Anterior cingulate cortex (tissue), 58 donors: ENCODE measurements at places on chromosomes 1 and 21.

DNA sequence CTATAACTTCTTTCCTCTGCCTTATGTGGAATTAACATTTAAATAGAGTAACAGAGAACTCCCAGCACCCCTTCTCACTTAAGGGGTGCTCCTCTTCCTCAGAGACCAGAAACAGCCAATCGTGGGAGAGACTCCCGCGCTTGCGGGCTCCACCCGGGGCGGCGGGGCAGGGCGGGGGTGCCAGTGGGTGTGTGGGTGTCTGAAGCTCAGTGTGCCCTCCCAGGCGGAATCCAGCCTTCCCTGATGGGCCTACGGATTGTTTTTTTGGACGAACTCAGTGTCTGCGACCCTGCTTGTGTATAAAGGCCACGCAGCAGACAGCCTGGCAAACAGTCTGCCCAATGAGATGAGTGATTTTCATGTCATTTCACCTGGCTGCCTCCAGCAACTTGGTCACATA, 6.2 kb downstream of the RCC2 start:
- no peak for DNase-seq

GRCh38 chr1:191804311-191804710, 354.0 kb upstream of the RGS18 start:
- DNase-seq = no peak

DNA sequence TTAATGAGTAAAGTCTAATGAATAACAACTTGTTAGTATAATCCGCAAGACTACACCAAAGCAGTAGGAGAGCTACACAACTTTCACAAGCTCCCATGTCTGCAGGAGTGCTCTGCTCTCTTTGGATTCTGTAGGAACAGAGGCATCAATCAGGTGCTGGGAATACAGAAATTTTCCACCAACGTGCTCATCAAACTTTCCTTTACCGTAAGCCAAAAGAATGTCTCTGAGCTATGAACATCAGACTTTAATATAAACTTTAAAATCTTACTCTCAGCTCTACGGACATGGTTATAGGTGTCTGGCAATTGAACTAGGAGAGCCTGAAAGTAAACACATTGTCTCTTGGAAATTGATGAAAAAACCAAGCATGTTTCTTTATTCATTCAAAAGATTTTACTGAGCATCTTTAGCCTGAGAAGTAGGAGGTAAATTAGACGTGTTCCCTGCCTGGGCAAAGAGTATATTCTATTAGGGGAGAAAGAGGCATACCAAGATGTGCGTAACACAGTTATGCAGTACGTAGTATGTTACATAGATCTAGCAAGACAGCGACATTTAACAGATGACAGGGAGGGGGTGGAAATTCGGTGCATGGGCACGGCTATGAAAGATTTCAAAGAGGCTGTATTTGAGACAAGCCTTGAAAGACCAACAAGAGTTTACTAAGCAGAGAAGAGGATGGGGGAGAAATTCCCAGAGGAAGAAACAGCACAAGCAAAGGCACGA, 85.2 kb downstream of the TM2D1 start:
- no peak for DNase-seq

GRCh38 chr21:42562816-42563215, 49.2 kb downstream of the SLC37A1 start:
- DNase-seq = no peak

DNA sequence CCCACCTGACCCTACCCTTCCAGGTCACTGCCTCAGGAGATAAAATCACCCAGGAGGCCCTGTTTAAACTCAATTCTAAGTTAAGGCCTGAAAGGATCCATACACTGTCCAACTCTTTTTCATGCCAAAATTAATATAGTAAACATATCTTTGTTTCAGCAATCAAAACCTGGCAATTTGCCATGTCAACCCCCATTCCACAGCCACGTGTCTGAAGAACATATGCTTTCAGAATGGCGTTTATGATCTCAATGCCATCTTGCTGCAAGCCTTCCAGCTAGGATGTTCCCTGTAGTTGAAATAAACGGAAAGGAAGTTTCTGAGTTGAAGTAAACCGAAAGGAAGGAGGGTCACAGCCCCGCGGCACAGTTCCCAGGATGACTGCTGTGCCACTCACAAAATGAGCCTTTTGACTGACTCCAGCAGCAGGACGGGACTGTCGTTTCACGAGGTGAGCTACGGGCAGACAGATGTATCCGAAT, 472.0 kb downstream of the SMYD3 start:
- no peak for DNase-seq

GRCh38 chr1:159562680-159563079, 24.9 kb upstream of the APCS start:
- DNase-seq = no peak

DNA sequence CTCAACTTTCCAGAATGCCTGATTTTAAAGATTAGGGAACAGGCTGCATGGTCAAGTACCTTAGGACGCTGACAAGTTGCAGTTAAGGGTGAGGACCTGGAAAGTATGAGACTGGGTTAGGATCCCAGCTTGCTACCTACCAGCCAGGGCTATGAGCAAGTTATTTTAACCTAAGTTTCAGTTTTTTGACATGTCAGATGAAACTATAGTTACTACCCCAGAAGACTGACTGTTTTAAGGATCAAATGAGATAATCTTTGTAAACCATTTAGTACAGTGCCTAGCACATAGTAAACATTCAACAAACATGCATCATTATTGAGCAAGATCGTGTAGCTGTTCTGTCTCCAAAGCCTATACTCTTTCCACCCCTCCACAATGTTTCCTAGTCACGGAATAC, 14.4 kb downstream of the THEMIS2 start:
- no peak for DNase-seq

GRCh38 chr1:3735688-3736087, 16.6 kb upstream of the CCDC27 start:
- no peak for DNase-seq

- no peak for DNase-seq
Measured at GRCh38 chr1:220307607-220308006, 35.4 kb upstream of the RAB3GAP2 start.

- no peak for DNase-seq
Measured at GRCh38 chr1:63732666-63733065, 41.2 kb upstream of the ROR1 start.

DNA sequence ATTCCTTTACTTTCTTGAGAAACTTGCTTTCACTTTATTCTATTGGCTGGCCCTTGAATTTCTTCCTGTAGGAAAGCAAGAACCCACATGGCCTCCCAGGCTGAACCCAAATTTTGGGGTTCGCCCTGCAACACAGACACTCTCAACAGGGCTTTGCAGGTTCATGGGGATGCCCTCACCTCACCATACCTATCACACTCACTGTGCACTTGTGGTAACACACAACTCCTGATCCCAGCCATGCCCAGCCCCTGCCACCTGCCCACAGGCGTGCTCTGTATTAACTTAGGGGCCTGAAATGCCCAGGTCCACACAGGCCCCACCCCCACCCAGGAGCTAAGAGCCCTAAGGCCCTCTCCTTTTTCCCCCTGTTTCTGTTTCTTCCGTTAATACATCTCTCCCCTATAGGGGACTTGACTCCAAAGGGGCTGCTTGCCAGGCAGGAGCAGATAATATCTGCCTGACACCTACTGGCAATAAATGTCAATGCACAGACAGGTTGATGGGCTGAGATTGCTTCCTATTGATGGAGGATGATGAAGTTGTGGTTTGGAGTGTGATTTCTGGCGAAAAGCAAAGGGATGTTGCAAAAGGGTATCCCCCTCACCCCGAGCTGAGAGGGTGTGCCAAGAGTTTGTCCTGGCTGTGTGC, 171.5 kb downstream of the AJAP1 start:
- no peak for DNase-seq

DNA sequence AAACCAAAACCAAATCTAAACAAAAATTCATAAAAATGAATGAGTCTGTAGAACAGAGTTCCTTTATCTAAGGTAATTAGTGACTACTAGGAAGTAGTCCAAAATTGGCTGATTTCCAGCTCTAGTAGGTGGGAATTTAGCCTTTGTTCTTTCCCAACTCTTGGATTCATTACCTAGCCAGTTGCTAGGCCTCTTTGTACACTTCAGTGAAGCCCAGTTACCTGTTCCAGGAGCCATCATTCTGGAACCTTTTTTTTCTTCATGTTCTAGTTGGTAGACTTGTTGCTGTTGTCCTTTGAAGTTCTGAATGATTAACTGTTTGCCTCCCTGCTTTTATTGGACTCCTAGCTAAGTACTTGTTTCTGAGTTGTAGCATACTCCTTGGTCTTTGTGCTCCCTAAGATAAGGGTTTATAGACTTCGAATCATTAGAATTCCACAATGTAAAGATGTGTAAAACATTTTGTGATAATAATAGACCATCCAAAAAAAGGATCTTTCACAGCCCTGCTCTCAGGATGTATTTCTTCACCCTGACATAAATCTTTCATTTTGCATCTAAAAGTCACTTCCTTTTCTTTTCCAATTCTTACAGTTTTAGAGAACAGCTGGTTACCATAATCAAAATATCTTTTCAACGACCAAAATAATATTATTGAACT, 9.8 kb downstream of the PLA2G4A start:
- DNase-seq = no peak

GRCh38 chr1:19811206-19811851, 3.8 kb downstream of the RNF186 start:
- no peak for DNase-seq

DNA sequence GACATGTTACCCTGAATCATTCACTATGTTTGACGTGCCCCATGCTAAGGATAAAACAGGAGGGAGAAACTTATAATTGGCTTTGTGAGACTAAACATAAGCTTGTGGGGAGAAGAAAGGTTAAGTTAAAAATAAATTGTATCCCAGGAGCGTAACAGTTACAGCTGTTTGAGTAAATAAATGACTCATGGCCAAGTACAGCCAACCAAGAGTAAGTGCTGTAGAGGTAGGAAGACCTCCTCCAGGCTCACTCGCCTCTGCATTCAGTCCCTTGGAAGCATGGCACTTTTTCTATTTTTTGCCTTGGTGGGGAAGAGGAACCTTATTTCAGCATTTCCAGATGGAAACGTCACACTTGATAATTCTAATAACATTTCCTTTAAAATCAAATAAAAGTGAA, 116.5 kb downstream of the ZP4 start:
- no peak for DNase-seq

DNA sequence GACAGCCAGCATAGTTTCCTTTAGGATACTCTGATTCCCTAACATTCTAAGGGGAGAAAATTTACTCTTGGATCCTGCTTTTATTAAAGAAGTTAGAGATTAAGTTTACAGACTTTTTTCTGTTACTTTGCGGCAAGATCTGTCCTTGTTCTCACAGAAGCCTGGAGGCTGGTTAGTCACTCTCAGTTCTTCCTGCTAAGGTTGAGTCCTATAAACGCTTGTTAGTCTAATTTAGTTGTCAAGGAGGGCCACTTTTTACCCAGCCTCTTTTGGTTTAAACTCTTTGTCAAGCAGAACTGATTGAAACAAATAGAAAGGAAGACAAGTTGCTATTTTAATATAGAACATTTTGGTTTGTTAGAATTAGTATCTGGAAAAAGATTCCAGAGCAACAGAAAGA, 89.7 kb downstream of the C21orf91 start:
- no peak for DNase-seq

DNA sequence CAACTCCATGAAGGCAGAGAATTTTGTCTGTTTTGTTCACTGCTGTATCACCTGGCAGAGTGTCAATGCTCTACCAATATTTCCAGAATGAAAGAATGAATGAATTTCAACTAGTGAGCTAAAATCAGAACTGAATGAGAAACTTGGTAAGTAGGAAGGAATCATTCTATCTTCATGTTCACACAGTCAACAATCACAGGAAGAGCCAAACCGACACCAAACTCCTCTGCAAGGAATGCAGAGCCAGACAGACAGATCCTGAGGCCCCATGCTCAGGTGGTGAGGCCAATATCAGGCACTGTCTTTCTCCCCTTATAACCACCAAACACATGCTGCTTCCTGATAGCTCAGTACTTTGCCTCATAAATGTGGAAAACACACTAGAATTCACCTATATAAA, 139.1 kb downstream of the SLC45A1 start:
- no peak for DNase-seq

DNA sequence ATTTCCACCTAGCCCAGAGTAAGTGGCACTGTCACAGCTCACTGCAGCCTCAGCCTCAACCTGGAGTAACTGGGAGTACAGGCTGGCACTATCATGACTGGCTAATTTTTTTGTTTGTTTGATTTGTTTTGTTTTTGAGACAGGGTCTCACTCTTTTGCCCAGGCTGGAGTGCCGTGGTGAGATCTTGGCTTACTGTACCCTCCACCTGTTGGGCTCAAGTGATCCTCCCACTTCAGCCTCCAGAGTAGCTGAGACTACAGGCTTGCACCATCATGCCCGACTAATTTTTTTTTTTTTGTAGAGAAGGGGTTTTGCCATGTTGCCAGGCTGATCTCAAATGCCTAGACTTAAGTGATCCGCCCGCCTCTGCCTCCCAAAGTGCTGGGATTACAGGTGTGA, 2.5 kb downstream of the UCK2 start:
- DNase-seq = no peak

- DNase-seq = no peak
Measured at GRCh38 chr21:30227633-30228404, 11.9 kb upstream of the CLDN8 start.
